ENCODE measurements at places on chromosomes 4 and X.

- DNase-seq = no peak
These were observed 3.1 kb downstream of the MANBA start for GRCh38 chr4:102757681-102758080.

- no peak for DNase-seq
These were observed 237.6 kb downstream of the SCFD2 start for GRCh38 chr4:53128231-53128630.

DNA sequence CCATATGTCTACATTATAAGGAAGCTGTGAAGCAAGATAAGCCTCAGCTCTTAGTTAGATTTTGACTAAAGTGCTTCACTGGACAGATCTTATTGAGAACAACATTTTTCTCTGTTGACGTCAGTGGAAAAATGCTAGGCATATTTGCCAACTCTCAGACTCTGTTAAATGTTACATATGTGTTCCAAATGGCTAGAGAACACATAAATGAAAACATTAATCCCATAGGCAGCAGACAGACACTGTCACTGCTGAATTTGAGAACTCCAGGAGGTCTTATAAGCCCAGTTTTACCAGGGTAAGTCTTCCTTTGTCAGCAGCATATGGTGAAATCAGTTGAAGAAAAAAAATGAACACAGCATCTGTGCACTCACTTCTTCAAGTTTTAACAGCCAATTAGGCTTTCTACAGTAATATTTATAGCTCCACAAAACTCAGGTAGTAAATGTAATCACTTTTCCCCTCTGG lies 186.9 kb downstream of the CAMK2D start:
- no peak for DNase-seq

DNA sequence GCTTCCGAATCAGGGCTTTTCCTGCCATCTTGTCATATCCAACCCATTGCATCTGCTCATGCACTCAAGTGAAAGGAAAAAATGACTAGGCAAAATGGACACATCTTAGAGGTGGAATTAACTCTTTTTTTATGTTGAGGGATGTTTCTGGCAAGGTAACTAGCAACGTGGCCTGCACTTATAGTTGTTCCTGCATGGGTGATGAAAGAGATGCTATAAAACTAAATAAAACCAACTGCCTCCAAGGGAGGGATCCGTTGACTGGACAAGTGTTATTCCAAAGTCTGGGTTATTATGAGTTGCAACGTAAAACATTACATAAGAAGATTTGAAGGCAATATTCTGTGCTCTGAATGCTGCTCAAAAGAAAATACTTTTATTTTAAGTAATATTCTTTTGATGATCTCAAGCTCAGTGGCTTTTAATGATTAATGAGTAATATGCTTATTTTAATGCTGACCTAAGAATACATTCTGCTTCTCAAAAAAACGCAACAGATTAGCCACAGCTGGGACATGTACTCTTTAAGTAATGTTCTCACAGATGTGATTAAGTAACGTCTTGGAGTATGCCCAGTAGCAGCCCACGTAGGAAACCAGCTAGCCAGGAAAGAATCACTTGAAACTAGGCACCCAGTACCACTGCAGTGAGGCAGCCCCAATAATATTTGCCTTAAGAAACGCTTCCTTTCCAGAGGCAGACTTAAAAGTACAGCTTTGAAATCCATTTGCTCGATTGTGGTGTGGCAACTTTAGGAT lies 27.4 kb downstream of the KLF3 start:
- DNase-seq = no peak

- DNase-seq = no peak
These were observed 46.0 kb downstream of the PCGF3 start for GRCh38 chr4:751676-752075.

DNA sequence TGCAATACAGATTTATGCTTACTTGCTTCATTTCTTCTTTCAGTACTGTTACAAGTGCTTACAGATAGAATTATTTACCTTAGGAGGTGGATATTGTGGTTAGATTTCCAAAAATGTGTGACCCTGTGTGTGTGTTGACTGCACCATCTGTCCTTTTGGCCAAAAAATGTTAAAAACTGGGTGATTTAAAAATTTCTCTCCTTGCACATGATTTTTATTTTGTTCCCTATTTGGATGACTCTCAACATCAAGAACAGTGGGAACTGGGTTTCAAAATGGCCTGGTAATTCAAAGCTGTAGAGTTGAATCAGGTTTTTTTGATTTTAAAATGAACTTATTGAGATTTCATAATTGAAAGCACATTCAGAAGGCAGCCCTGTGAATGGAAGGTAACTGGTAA lies 1132.9 kb downstream of the RAPGEF2 start:
- no peak for DNase-seq

GRCh38 chr4:104210420-104210819 lies 284.3 kb downstream of the CXXC4 start:
- DNase-seq = no peak

DNA sequence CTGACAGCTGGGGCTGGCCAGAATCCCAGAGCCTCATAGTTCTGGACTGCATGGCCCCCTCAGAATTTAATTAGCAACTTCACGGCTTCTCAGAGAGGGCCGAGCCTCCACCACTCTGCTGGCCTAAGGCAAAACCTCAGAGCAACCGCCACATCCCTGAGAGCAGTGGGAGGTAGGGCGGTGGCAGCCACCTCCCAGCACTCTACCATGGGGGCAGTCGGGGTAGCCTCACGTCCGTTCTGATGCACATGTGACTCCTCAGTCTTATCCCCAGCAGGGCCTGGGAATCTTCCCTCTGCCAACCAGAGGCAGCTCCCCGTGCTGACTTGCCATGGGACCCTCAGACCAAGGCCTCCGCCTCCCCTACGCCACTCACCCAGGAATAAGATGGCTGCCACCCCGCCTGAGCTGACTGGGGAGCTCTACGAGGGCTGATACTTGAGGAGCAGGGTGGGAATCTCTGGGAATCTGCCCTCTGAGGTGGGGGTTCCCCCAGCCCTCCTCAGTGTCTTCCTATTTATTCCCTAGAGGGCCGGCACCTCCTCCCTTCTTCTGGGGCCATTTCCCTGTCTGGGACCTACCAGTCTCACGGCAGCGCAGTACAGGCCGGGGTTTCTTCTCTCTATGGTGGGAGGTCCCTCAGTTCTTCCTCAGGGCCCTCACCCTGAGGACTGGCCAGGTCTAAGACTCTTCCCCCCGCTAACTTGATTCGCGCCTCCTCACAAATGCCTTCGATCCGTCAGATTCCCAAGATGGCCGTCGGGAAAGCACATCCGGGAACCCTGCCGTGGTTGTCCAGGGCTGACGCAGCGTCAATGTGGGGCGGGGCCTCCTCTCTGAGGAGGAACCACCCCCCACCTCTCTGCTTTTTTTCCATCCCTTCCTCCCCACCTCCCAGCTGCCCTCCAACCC lies at the start of gene MAGEC2:
Gene MAGEC2, minus strand, starts transcription at position 769 of the 912 bp plus-strand sequence. CDS start 1,303 bp downstream, outside the sequence.
- DNase-seq = no peak

- DNase-seq = no peak
These were observed 1.5 kb downstream of the FHDC1 start for GRCh38 chr4:152937336-152938236.

- no peak for DNase-seq
These were observed 256.8 kb upstream of the STS start for GRCh38 chrX:6890544-6891261.

DNA sequence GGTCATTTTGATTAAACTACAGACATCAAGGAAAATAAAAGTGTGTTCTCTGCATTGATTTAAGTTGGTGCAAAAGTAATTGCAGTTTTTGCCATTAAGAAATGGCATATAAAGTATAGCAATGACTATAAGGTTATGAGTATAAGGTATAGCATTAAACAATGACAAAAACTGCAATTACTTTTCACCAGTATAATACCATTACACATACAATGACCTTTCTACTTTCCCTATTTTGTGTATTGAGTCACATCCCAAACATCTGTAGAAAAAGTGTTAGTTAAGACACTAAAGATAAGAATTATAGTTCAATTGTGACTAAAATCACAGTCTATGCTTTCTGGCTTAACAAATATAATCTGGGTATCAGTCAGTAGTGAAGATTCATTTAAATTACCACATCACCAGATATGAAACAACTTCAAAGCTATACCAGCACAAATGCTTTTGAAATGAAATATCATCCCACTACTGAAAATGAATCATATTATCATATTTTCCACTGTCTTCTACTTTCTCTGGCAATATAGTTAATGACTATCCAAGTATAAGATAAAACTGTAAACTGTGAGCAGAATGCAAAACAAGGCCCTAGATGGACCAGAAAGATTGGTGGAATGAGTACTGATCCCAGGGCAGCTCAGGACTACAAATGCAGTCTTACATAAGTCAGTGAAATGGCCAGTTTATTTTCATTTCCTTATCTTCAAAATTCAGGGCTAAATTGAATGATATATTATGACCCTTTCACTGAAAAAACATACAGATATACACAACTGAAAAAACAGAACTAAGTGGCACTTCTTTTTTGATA lies 241.1 kb downstream of the ANTXR2 start:
- no peak for DNase-seq
